DMS153 (cell line): ENCODE measurements at places on chromosomes 3 and 15.

DNA sequence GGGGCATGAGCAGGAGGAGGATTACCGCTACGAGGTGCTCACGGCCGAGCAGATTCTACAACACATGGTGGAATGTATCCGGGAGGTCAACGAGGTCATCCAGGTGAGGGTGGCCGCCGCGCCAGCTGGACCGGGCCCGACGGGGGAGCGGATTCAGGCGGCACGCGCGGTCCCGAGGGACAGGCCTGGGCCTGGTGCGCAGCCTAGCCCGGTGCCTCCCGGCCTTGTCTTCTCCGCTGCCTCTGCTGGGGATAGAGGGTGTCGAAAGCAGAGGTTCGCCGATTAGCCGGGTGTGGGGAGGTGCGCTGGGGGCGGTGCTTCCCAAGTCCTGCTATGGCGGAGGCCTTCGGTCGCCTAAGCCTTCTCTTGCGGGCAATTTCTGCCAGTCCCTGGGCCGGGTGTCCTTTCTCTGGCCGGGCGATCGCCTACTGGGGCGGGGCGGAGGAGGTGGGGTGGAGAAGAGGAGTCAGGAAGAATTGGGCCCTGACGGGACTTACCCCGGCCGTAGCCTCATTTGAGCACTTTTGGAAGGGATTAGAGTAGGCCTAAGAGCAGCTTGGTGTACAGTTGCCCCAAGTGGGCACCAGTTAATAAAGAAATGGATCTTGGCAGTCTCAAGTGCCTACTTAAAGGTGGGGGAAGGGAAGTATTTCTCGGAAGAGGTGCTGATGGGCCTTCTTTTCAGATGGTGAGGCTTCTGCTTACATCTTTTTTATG, 940 bp downstream of the ARIH1 start:
- DNase-seq = peak; percentile 7

GRCh38 chr3:152298393-152299248, 29.9 kb downstream of the MBNL1 start:
- peak; percentile 79 for DNase-seq

DNA sequence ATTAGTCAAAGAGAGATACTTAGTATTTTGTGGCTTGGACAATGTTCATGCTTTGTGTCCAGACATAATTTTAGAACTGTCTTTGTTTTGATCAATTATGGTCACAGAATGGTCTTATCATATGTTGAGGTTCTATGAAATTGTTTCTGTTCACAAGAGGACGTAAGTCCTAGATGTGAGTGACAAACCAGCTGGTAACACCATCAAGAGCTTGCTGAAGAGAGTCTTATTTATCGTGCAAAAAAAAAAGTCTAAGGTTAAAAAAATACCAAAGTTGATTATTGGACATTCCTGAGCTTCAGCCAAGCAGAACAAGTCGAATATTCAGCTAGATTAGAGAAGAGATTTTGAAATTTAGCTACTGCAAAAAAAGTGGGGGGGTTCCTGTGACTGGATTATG, 495.9 kb upstream of the NAALADL2 start:
- DNase-seq = no peak

- DNase-seq = no peak
Observed at GRCh38 chr15:64751464-64751863, 23.9 kb downstream of the RBPMS2 start.

- no peak for DNase-seq
Observed at GRCh38 chr3:62097121-62097520, 276.2 kb downstream of the FEZF2 start.

DNA sequence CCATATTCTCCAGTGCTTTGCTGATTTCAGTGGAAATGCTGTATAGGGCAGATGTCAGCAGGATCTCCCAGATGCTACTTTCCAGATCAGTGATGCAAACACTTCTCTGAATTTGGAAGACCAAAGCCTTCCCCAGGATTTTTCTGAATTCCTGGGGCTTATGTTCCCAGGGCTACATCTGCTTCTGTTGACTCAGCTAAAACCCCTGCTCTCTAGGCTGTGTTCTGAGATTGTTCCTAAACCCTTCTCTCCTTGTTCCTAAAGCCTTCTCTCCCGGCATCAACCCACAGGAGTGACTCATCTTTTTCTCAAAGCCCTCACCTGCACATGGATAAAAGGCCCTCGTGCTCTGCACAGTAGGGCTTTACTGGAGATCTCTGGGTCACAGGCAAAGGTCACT, 35.5 kb downstream of the FAH start:
- DNase-seq = no peak

- DNase-seq = no peak
Observed at GRCh38 chr3:14246414-14246813, 67.8 kb downstream of the LSM3 start.

DNA sequence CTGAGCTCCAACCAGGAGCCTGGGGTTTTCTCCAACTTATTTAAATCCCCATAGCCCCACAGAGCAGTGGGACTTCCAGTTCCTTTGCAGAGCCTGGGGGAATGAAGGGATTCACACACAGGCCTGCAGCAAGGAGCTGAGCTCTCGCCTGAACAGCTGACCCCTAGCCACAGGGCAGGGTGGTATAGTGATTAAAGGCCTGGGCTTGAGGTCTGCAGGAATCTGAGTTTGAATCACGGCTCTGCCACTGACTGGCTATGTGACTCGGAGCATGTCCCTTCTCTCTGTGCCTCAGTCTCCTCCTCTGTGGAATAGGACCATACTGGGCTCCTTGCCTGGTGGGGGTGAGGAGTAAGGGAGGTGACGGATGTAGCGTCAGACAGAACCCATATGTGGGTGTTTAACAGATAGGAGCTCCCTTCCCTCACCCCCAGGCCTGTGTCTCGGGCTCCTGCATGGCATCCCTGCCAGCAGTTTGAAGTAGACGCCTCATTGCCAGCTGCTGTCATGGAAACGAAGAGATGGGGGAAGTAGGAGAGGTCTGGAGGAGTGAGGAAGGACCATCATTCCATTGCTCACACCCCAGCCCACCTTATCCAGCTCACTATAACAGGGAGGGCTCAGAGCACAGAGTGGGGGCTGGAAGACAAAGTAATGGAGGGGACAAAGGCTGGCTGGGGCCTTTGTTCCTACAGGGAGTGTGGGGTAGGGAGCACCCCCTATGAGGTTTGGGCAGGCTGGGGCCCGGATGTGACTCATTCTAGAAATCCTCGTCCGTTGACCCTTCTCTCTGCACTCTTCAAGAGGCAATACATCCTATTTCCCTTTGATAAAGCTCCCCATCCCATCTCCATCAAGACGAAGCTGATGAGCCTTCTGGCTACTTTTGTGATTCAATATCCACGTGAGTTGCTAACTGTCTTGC, 14.8 kb downstream of the HRH1 start:
- DNase-seq = no peak

DNA sequence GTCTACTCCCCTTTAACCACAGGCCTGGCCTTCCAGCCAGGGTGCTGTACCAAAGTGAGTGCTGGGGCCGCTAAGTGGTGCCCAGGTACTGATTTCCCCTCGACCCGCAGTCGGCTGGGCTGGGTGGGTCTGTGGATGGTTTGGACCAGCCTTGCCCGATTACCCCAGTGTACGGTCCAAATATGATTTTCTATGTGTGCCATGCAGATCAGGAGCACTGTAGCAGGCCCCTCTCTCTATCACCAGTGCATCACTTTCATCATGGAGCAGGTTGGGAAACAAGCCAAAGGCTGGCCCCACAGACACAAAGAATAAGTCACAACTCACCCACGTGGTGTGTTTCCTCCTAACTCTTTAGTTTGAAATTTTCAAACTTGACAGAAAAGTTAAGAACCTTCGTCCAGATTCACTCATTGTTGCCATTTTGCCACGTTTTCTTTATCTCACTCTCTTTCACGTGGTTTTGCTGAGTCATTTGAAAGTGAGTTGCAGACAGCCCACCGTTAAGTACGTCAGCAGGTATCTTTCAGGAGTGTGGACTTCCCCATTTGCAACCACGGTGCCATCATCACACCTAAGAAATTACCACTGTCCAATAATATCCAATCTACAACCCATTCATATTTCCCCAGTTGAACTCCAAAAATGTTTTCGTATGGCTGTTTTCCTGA, 37.0 kb downstream of the ZNF710 start:
- DNase-seq = no peak

- no peak for DNase-seq
Observed at GRCh38 chr3:57974796-57975388, 33.3 kb upstream of the FLNB start.

- DNase-seq = no peak
Observed at GRCh38 chr3:142319094-142319493, 93.7 kb upstream of the GK5 start.

GRCh38 chr15:94477913-94478553, 246.7 kb downstream of the MCTP2 start:
- DNase-seq = no peak

DNA sequence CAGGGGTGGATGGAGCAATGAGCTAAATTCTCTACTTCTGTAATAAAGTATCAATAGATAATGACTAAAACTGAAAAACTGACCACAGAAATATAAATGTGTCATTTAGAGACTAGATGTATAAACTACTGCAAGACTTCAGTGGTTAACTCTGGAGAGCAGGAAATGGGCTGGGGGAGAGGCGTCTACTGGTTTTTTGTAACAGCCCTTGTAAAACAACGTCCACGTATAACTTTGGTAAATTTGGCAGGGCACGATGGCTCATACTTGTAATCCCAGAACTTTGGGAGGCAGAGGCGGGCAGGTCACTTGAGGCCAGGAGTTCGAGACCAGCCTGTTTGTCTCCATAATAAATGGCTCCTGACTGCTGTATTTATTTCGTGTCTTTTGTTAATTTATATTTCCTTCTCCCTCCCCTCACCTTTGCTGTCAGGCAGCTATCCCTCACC, 12.5 kb downstream of the RAB27A start:
- no peak for DNase-seq

DNA sequence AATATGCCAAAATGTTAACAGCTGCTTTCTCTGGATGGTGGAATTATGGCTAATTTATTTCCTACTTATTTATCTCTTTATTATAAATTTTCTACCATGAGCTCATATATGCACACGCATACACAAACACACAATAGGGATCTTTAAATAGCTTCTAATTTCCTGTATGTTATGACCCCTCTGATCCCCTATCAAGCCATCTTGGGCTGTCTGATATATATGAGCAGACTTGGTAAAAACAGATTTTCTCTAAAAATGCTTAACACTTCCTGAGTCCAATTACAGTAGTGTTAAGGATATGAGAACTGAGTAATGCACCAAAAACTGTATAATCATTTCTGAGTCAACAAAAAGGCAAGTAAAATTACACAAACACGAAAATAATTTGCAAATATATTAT, 52.0 kb upstream of the LMOD3 start:
- no peak for DNase-seq

DNA sequence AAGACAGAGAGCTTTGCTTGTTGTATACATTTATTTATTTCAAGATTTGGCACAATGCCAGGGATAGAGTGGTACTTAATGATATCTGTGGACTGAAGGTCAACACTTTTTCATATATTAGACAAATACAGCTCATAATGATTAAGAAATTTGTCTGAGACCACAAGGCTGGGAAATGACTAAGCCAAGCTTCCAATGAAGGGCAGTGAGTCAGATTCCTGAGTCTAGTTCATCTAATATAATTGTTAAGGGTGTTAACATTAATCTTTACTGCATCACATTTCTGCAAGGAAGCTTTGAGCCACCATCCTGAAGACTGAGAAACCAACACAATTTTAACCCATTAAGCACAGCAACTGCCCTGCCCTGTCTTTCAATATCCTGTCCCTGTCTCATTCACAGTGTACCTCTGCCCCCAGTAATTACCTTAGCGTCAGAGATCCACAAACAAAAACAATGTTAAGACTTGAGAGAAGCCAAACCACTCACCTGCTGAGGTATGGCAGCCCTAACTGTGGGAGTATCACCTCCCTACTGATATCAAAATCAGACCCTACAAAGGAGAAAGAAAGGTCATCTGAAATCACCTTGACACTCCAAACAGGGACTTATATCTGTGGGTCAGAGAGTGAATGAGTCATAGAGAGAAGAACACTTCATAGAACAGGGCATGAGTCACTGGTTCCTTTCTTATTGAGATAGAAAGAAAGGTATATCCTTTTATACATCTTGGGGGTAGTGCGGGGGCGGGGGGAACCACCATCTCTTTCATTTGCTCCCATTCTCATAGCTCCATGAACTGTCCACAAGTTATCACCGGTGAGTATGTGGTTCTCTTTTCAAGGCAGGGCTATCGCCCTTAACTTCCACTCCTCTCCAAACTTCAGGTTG, 74.7 kb downstream of the MAGI1 start:
- DNase-seq = no peak

DNA sequence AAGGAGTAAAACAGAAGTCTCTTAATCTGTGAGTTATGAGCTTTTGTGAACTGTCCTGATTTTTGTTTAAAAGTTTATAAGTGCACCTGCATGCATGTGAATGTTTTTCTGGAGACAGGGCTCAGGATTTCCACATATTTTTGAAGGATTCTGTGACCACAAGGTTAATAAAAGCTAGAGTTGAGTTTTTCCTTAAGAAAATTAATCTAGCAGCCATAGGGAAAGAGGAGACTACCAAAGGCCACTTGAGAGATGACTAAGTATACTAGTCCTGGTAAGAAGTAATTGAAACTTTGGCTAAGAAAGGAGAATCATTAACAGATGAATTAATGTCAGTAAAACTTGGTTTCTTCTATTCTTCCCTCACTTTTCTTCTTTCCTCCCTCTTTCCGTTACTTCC, 176.8 kb upstream of the EPHA3 start:
- no peak for DNase-seq

- DNase-seq = no peak
Observed at GRCh38 chr15:70278644-70279043, 180.9 kb upstream of the TLE3 start.

DNA sequence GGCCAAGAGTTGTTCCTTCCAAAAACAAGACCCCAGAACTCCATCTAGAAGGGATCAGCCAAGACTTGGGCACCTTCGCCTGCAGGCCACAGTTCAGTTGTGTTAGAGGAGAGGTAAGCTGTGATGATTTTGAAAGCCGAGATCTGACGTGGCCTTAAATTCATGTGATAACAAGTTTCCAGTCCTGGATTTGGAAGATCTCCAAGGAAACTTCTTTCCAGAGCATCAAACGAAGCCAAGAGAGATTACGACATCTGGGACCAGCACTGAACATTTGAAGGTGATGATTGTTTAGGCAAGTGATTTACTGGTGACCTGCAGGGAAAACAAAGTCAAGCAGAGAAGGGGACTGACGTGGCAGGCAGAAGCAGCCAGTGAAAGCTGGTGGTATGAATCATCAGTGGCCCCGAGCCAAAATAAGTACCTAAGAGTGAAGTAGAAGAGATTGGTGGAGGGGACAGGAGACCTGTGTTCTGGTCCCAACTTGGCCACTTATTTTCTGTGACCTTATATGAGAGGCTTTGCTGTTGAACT, 339.0 kb upstream of the PROK2 start:
- DNase-seq = no peak
